Activated naive CD4-positive, alpha-beta T cell treated with anti-CD3 and anti-CD28 coated beads for 36 hours (primary cell): ENCODE measurements at places on chromosomes 7 and 10.
A peak's percentile ranks its signal among the peaks of the same experiment; 100 is the strongest.

DNA sequence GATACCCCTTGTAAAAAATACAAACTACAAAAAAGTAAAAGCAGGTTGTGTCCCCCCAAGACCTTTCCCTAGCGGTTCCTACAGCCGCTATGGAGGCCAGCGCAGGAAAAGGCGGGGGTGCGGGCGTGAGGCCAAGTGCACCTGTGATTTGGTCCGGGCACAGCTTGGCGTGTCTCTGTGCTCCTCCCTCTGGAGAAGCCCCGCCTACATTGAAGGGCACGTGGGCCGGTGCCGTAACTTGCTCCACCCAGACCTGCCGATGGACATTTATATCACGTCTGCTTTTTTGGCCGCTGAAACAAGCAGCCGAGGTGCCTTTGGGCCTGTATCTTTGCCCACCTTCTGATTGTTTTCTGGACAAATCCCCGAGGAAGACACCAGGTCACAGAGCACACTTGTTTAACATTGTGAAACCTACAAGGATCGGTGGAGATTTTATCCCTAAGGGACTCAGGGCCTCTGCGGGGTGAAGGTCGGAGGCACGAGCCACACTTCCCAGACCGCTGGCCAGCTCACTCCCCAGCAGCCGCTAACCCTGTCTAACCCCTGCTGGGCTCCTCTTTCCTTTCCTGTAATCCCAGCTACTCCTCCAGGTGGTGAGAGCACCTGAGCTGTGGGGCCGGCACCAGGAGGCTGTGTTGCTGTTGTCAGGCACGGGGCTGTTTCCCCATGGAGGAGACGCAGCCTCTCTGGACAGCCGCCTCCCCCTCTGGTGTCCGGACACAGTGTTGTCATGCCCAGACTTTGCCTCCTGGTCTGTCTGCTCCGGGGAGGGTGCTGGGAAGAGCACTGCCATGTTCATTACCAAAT lies 18.8 kb upstream of the INPP5A start:
- H3K4me3 ChIP-seq: no peak overlapping the region
- no peaks in the 10 kb centered on the region for H3K36me3 ChIP-seq
- H3K27ac ChIP-seq: no peak overlapping the region
- peak; percentile 25 for DNase-seq
- H3K4me1 ChIP-seq: peaks cover 4% of the 10 kb centered on the region
- peaks cover 2% of the 10 kb centered on the region for H3K27me3 ChIP-seq

DNA sequence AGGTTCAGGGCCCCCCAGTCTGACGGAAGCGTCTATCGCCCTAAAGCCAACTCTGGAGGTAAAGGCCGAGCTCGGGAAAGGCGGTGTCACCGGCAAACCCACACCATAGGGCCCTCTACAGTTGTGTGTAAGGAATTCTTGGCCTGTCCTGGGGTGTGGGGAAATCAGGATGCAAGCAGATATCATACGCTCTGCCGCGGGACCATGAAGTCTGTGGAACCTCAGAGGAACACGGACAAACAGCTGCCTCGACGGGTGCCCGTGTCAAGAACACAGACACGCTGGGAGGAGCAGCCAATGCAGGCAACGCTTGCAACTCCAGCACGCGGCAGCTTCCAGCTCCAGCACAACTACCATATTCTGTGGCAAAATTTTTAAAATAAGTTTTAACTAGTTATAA lies 157.9 kb downstream of the DIP2C start:
- H3K27me3 ChIP-seq: no peaks in the 10 kb centered on the region
- H3K36me3 ChIP-seq: no peaks in the 10 kb centered on the region
- DNase-seq: no peak
- no peak overlapping the region for H3K27ac ChIP-seq
- no peak overlapping the region for H3K4me3 ChIP-seq

DNA sequence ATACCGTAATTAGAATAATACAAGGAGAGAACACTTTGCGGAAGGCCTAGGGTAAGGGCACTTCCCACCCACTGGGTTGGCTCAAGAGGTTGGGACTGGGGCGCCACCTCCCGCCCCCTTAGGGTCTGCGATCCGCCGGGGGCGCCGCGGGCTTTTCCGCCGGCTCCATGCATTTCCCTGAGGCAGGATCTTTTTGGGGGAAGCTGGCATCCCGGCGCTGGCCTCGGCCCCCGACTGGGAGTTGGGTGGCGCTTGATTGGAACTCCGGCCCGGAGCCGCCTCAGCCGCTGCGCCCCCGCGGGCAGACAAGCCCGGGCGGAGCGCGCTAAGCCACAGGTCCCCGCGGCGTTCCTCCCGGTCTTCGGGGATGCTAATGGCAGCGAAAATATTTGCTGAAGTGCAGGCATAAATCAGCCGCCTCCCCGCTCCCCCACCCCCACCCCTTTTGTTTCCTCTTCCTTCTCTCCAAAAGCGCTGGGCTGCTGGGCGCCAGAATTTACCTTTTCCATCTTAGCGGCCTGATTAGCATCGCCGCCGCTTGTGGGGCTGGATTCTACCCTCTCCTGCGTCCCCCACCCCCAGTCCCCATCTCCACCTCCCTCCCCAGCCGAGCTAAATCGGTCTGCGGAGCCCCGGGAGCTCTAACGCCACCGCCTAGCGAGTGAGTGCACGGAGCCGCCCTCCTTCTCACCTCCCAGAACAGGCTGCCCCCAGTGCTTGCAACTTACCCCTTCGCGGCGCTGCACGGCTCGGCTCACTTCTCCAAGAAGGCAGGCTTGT lies 5.1 kb downstream of the UNC5B start:
- H3K36me3 ChIP-seq: no peaks in the 10 kb centered on the region
- peaks cover 49% of the 10 kb centered on the region for H3K27me3 ChIP-seq
- H3K4me1 ChIP-seq: peaks cover 12% of the 10 kb centered on the region
- no peak overlapping the region for H3K27ac ChIP-seq
- DNase-seq: peak; percentile 28

DNA sequence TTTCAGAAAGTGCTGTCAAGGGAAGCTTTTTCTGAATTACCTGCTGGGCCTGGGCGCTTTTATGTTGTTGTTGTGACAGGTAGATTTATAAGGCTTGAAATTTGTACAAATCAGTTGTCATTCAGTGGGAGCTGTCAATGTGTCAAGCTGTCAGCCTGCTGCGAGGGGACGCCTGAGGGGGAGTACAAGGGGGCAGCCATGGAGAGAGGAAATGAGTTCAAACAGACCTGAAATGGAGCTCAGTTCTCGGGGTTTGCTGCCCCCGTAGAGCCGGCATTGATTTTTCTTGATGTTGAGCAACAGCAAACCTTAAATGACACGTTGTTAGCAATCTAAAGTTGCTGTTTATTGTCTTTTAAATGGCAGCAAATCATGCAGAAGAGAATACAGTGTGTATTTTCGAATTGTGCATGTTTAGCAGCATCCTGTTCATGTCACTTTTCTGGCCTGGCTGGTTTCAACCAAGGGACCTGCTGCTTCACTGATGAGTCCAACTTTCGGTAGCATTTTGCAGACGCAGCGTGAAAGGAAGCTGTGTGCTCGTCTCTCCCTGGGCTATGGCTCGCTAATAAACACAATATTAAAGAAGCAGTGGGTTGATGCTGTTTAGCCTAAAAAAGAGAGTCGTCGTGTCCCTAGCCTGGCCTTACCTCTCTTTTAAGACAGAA lies 166.5 kb downstream of the LRMDA start:
- H3K27ac ChIP-seq: no peak overlapping the region
- no peak for DNase-seq
- H3K4me3 ChIP-seq: no peak overlapping the region
- H3K36me3 ChIP-seq: no peaks in the 10 kb centered on the region

DNA sequence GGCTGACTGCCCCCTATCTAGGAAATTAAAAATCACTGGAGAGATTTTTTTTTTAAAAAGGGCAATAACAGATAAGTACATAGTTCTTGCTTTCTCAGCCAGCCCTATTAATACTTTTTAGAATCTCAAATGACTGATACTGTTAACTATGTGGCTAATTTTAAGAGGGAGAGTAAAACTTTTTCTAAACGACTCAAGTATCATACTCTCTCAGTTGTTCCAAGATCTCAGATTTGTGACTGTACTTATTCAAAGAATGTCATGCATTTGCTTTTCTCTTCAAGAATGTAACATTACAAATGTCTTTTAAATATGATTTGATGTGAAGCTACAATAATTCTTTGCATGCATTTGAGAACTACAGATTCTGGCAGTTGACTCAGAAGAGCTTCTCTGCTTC lies 55.4 kb upstream of the RAB11FIP2 start:
- no peaks in the 10 kb centered on the region for H3K36me3 ChIP-seq
- no peak overlapping the region for H3K4me3 ChIP-seq
- DNase-seq: no peak
- peaks cover 14% of the 10 kb centered on the region for H3K27me3 ChIP-seq
- no peak overlapping the region for H3K27ac ChIP-seq

DNA sequence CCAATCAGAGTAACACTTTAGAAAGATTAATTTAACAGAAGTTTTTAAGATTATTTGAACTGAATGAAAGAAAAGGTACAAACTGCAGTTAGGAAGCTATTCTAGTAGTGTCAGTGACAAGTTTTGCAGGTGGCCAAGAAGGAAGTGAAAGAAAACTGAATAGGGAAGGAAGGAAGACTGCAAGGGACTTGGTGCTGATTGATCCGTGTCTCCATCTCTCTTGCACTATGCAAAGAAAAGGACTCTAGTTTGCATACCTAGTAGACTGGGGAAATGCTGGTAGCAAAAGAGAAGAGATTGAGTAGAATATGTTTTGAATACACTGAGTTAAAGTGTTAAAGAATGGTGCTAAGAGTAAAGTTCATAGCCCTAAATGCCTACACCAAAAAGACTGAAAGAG lies 33.0 kb downstream of the OR6V1 start:
- no peak overlapping the region for H3K4me3 ChIP-seq
- no peak overlapping the region for H3K27ac ChIP-seq
- no peaks in the 10 kb centered on the region for H3K36me3 ChIP-seq
- no peak for DNase-seq

GRCh38 chr10:76939933-76940468 lies 697.6 kb downstream of the KCNMA1 start:
- H3K4me3 ChIP-seq: no peak overlapping the region
- H3K27me3 ChIP-seq: peaks cover 5% of the 10 kb centered on the region
- DNase-seq: no peak
- H3K36me3 ChIP-seq: no peaks in the 10 kb centered on the region
- no peak overlapping the region for H3K27ac ChIP-seq
- H3K4me1 ChIP-seq: no peaks in the 10 kb centered on the region
